Aorta (tissue), 5 donors: ENCODE measurements at places on chromosomes 5 and 9. TPM values are rescaled to one million over a fixed set of nuclear protein-coding genes. Genes with fewer than 3 reads are reported as not detected.

GRCh38 chr5:171291371-171291770 lies 17.7 kb upstream of the TLX3 start:
- DNase-seq: no peak

- DNase-seq: no peak
Measured at GRCh38 chr5:55582256-55582655, 47.5 kb upstream of the PLPP1 start.

DNA sequence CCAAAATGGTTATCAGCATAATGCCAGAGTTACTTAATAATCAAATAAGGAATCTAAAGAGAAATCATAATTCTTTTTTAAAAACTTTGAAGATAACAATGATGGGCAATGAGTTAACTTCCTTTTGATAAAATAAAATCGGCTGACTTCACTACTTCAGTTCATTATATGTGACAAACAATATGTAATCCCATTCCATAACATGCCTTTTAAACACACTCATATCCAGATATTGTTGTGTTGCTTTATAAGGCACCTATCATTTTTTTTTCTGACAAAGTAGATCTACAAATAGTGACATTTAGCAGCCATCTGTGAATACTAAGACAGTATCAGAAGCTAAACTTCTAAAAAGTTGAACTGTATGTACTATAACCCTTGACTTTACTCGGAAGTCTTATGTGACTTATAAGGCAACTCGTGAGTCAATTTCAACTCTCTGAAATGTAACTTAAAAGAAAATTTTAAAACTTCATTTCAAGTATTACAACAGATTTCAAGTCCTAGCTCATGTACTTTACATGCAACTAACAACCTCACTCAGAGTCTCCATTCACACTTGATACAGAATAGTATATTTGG lies 7.5 kb downstream of the ADAMTS6 start:
- DNase-seq: no peak

DNA sequence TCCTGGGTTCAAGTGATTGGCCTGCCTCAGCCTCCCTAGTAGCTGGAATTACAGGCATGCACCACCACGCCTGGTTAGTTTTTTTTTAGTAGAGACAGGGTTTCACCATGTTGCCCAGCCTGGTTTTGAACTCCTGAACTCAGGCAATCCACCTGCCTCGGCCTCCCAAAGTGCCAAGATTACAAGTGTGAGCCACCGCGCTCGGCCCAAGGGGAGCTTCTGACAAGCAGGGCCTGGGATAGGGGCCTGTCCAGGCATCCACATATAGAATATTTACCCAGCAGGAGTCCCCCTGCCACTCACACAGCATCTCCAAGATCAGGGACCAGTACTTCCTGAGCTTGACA lies 10.1 kb downstream of the IRF1 start:
- no peak for DNase-seq

DNA sequence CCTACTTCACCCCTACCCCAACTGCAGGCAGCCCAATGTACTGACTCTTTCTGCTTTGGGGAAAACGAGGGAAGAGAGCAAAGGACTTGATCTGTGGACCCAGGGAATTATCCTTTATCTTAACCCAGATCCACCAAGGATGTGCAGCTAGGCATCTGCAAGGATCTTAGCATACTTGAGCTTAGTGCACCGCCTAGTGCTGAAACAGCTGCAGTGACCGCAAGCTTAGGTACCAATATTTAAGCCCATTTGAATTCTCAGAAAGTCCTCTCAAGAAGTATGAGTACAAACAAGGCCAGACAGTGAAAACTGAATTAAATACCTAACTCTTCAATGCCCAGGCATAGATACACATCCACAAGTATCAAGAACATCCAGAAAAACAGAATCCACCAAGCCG lies 576.7 kb upstream of the ADAMTS16 start:
- no peak for DNase-seq

- DNase-seq: peak; percentile 54
Measured at GRCh38 chr5:96113170-96113939, 151.7 kb upstream of the ELL2 start.

GRCh38 chr5:174900240-174900865 lies 176.0 kb downstream of the MSX2 start:
- no peak for DNase-seq

DNA sequence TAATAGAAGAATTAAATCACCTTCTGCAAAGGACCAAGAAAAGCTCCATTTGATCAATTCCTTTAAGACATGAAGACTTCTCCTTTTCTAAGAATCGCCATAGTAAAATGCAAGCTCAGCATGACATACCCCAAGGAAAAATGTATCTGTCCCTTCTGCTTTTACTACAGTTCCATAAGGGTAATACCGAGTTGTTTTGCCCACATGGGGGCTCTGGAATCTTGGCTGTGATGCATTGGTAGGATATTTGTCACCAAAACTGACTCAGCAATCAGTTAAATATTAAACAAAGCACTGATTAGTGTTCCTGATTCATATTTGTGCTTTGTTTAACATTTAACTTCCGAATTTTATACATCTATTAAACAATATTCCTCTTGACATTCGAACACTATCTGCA lies 24.3 kb upstream of the KCNIP1 start:
- DNase-seq: no peak

DNA sequence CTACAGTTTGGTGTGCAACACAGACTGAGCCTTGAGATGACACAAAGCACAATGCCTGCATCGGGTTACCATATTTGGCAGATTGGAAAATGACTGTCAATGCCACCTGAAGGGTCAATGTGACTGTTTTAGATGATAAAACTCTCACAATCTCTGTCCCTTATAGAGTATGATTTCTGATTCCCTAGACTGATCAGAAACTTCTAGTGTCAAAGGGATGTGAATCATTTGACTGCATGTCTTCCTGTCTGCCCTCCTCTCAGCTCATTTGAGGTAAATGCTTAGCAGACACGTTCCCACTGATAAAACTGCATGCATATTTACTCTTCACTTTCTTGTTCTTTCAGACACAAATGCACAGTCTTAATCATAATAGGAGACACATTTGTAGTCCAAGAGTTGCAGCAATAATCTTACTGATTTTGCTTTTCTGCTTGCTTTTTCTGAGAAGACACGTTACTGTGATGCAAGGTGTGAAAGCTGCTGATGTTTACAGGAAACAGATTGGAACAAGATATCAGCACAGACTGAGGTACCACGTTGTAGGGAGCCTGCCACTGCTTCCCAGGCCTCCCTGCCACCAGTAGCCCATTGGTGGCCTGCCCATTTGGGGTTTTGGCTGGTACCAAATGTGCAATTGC lies 77.8 kb downstream of the GCNT4 start:
- no peak for DNase-seq

DNA sequence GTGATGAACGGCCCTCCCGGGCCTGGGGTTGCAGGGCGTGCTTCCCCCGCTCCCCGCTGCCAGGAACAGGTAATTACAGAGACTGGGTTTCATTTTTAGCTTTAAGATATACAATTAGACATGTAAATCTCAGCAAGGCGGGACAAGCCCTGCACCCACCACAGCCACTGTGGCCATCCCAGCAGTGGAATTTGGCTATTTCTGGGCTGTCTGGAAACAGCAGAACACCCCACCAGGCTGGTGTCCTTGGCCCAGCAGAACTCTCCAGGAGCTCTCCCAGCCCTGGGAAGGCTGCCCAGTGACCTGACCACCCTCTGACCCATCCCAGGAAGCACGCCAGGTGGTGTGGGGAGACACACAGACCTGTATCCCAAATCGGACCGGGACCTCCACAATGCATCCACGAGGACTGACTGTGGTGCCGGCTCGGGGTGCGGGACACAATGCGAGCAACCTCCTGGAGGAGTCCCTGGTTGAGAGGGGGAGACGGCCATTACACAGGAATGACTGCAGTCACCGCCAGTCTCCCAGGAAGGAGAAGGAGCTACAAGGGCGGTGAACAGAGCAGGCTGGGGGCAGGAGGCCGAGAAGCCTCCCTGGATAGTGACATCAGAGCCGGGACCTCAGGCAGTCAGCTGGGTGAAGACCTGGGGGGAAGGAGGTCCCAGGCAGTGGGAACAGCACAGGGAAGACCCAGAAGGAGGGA lies 17.3 kb downstream of the EEIG1 start:
- DNase-seq: no peak

- peak; percentile 9 for DNase-seq
Measured at GRCh38 chr9:98312365-98312764, 56.9 kb upstream of the TBC1D2 start.

DNA sequence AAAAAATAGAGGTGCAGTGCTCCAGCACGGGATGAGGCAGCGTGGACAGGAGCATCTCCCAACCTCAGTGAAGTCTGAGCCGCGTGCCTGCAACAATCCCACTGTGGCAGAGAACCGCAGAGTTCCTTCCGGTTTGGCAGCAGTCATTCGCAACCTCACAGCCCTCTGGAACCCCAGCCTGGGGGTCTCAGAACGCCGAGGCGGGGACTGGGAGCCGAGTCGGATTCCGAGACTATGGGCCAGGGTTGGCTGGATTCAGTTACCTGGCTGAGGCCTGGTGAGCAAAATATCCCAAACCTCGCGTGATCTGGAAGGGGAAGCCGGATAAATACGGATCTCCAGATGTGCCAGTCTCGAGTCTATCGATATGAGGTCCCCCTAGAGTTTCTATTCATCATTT lies 27.0 kb downstream of the CDKN2A start:
- peak; percentile 70 for DNase-seq

- no peak for DNase-seq
Measured at GRCh38 chr9:33233626-33234342, 6.2 kb upstream of the SPINK4 start.

- DNase-seq: no peak
Measured at GRCh38 chr9:97873425-97873824, 20.4 kb downstream of the FOXE1 start.

GRCh38 chr5:74934949-74935751 lies 69.0 kb upstream of the FAM169A start:
- no peak for DNase-seq

DNA sequence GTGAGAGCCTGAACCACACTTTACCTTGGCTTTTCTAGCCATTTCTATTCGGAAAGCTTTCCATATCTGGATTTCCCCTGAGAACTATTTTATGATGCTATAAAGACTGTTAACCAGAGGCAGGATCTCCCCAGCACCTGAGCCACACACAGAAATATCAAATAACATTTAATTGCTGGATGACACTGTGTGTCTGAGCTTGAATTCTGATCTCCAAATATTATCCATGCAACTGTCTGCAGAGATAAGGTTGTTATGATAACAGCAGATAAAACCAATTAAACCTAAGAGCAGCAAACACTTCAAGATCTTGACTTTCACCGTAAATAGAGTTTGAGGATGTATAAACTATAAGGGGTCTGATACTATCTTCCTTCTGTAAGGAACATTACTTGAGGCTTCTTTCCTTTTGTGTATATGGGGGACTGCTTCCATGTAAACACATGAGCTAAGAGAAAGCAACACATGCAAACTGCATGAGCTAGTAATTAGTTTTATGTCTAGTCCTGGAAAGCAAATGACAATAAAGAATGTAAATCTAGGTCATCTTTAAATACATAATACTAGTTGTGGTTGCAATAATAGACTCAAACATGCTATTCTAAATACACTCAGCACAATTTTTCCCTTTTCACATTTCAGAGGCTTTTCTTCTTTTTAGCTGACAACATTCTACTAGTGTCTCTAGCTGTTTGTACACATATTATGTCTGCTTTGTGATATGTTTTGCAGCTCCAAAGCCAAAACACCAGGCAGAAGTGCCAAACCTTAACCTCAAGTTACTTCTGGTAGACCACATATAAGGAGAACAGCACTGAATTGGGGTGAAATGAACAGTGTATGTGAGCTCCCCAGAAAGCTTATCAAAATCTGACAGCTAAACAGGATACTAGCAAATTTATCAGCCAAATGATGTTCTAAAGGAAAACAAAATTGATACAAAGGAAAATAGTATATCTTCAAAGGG lies 136.5 kb downstream of the EFNA5 start:
- no peak for DNase-seq

GRCh38 chr5:145847499-145848497 lies 12.7 kb upstream of the PRELID2 start:
- no peak for DNase-seq

- DNase-seq: no peak
Measured at GRCh38 chr9:73153793-73154227, 2.1 kb downstream of the ANXA1 start.

- DNase-seq: no peak
Measured at GRCh38 chr5:87051502-87052113, 216.1 kb upstream of the RASA1 start.

- DNase-seq: no peak
Measured at GRCh38 chr9:95349091-95350038, 31.9 kb upstream of the FANCC start.

GRCh38 chr5:128462330-128462729 lies 75.7 kb downstream of the FBN2 start:
- no peak for DNase-seq

GRCh38 chr5:5266297-5266696 lies 126.2 kb downstream of the ADAMTS16 start:
- DNase-seq: no peak

LRRC19 gene
- total RNA-seq: not detected

F12 gene
- 0.33 TPM for total RNA-seq

MCC gene
- 20.0 TPM for total RNA-seq

SPATA31A3 gene
- total RNA-seq: not detected

GAS1 gene
- 105 TPM for total RNA-seq

PCDHB9 gene
- total RNA-seq: 3.0 TPM
